ENCODE measurements at places on chromosomes 6 and 20.

DNA sequence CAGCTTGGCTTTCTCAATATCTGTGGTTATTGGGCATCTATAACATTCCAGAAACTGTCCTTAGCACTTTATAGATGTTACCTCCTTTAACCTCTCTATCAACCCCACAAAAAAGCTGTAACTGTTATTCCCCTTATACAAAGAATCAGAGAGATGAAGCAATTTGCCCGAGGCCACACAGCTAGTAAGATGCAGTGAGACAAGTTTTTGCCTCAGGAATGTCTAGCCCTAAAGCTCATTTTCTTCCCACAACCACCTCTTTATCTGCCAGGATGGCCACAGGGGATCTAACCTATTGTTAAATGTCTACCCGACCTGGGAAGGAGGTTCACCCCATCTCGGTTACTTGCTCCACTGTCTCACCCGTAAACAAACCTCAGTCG lies 31.9 kb upstream of the TCP11 start:
- no peak for DNase-seq
- H3K4me1 ChIP-seq: no peaks in the 10 kb centered on the region
- H3K36me3 ChIP-seq: no peaks in the 10 kb centered on the region

DNA sequence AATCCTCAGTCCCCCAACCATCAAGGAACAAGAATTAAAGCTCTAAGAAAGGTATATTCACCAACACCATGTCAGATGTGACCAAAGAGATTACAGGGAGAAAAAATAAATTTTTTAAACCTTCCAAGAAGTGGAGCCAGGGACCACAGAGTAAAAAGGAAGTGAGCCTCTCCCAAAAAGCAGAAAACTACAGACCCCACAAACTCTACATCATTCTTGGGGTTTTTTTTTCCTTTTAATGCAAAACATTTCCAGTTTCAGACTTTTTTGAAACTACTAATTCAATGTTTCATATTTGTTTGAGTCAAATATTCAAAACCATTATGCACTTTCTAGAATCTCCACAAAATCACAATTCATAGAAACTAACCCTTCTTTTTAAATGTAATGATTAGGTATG lies 6.8 kb upstream of the IL17F start:
- H3K27ac ChIP-seq: no peak overlapping the region
- no peak overlapping the region for H3K4me3 ChIP-seq
- DNase-seq: no peak

DNA sequence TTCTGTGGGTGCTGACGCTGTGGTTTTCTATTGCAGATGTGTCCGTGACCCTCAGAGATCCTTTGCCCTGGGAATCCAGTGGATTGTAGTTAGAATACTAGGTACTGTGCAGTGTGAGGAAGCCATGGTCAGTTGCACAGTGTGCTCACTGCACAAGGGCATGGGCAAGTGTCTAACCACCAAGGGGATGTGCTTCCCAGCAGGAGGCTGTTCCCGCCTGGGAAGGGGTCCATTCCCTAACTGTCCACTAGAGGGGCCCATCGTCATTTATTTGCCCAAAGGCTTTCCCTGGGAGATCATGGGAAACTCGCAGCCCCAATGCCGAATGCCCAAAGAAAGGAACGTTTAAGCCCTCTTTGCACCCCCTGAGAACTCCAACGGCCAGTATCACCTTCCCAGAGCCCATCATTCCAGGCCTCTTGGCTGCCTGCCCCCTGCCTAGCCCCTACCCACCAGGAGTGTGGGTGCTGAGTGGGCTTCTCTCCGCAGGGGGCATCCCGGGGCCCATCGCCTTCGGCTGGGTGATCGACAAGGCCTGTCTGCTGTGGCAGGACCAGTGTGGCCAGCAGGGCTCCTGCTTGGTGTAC lies 26.2 kb downstream of the SLCO4A1 start:
- peak; percentile 45 for DNase-seq
- H3K4me1 ChIP-seq: no peaks in the 10 kb centered on the region
- no peaks in the 10 kb centered on the region for H3K27me3 ChIP-seq
- H3K36me3 ChIP-seq: peaks cover 3% of the 10 kb centered on the region
- H3K27ac ChIP-seq: no peak overlapping the region
- no peak overlapping the region for H3K4me3 ChIP-seq

DNA sequence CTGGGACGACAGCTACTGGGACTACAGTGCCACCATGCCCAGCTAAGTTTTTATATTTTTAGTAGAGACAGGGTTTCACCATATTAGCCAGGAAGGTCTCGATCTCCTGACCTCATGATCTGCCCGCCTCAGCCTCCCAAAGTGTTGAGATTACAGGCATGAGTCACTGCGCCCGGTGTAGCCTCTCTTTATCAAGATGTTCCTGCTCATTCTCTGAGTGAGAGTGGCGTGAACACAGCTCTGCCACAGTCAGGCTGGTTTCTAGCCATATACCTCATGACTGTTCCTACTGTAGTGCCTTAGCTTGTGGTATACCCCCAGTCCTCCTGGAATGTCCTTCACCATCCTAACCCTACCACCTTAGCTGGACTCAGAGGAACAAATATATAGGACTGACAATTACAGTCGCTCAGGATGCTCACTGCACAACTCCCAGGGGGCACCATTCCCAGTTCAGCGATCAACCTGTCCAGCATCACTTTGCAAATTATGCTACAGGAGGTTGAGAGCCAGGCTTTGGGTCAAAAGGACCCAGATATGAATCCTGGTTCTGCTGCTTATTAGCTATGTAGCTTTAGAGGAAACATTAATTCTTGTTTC lies 86.3 kb downstream of the CHMP4B start:
- no peaks in the 10 kb centered on the region for H3K36me3 ChIP-seq
- no peak overlapping the region for H3K27ac ChIP-seq
- no peaks in the 10 kb centered on the region for H3K4me1 ChIP-seq
- H3K4me3 ChIP-seq: no peak overlapping the region

DNA sequence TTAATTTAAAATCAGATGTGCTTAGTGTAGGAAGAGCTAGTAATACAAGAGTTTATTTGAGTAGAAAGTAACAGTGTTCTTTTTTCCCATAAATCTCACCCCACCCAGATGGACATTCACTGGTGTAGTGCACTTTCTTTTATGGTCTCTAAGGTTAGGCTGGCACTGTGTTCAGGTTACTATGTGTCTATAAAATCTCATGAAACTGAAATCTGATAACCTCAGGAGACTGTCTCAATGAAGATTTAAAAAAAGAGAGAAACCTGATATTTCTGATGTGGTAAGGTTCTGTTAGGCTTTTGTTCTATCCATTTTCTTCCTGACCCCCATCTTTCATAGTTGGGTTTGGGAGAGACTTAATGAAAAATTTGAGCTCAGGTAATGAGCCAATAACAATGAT lies 101.2 kb upstream of the CLVS2 start:
- H3K4me1 ChIP-seq: no peaks in the 10 kb centered on the region
- H3K27ac ChIP-seq: no peak overlapping the region
- H3K36me3 ChIP-seq: no peaks in the 10 kb centered on the region
- no peak overlapping the region for H3K4me3 ChIP-seq

GRCh38 chr6:127582777-127583462 lies 5.9 kb downstream of the C6orf58 start:
- DNase-seq: no peak
- no peaks in the 10 kb centered on the region for H3K27me3 ChIP-seq
- H3K4me1 ChIP-seq: peaks cover 1% of the 10 kb centered on the region
- H3K4me3 ChIP-seq: no peak overlapping the region
- H3K27ac ChIP-seq: no peak overlapping the region

DNA sequence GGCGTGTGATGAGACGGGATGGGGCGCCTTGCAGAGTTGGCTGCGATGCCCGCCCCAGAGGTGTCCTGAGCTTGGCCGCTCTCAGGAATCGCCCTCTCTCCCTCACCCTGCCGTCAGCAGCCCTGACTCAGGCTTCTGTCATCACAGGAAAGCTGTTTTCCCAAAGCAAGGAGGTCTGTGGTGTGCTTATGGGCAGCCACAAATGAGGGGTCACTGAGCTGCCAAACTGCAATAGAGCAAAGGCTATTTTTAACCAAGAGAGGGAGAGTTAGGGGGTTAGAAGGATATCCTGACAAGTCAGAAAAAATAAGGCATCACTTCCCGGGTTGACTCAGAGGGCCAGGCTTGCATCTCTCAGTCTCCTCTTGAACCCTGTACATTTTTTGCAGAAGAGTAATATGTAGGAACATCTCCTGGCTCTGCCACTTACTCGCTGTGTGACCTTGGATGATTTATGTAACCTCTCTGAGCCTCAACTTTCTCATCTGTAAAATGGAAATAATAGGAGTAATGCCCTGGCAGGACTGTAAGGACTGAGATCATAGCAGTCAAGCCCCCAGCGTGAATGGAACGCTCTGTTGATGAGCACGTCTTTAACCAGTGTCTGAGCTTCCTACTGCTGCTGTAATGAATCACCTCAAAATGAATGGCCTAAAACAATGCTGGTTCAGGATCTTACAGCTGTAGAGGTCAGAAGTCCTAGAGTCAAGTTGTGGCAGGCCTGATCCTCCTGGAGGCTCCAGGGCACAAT lies 181.9 kb downstream of the NFATC2 start:
- H3K27me3 ChIP-seq: no peaks in the 10 kb centered on the region
- no peak overlapping the region for H3K27ac ChIP-seq
- H3K4me3 ChIP-seq: no peak overlapping the region
- H3K36me3 ChIP-seq: no peaks in the 10 kb centered on the region
- H3K4me1 ChIP-seq: no peaks in the 10 kb centered on the region
- DNase-seq: no peak

GRCh38 chr20:24798930-24799705 lies 150.0 kb upstream of the CST7 start:
- no peak overlapping the region for H3K4me3 ChIP-seq
- no peak overlapping the region for H3K27ac ChIP-seq
- H3K36me3 ChIP-seq: no peaks in the 10 kb centered on the region
- no peaks in the 10 kb centered on the region for H3K4me1 ChIP-seq
- H3K27me3 ChIP-seq: no peaks in the 10 kb centered on the region

GRCh38 chr20:62123450-62124118 lies 1.3 kb downstream of the LSM14B start:
- H3K4me3 ChIP-seq: peak overlapping the region; percentile 91
- H3K36me3 ChIP-seq: peaks cover 25% of the 10 kb centered on the region
- no peaks in the 10 kb centered on the region for H3K27me3 ChIP-seq
- no peaks in the 10 kb centered on the region for H3K4me1 ChIP-seq

DNA sequence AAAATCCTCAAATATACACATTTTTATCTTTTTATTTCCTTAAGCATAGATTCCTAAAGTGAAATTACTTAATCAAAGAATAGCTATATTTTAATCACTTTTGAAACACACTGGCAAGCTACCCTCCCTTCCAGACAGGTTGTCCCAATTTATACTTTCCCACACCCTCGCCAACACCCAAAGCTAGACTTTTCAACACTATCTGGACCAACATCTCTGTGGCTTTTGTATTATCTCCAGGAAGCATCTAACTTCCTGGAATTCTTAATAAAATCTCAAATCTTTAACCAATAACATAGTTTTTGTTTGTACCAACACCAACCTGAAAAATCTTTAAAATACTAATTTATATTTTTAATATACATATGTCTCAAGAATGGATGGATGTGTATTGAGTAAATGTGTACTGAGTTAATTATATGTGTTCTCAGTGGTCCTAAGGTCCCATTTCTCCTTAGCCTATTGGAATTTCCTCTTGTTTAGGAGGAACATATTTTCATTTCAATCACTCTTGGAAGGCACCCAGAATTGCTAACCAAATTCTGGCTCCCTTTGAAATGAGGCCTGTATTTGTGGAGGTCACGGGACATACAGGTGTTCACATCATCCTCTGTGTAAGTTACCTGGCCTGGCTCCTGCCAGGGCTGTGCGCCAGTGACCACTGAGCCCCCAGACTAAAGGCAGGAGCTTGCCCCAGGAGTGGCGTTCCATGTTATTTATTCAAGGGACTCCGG lies 17.4 kb upstream of the GFOD1 start:
- H3K36me3 ChIP-seq: no peaks in the 10 kb centered on the region
- no peaks in the 10 kb centered on the region for H3K27me3 ChIP-seq
- no peak for DNase-seq
- H3K4me3 ChIP-seq: no peak overlapping the region

- no peak overlapping the region for H3K4me3 ChIP-seq
- no peaks in the 10 kb centered on the region for H3K36me3 ChIP-seq
- no peak for DNase-seq
- H3K27me3 ChIP-seq: no peaks in the 10 kb centered on the region
Measured at GRCh38 chr6:125944434-125944816, 12.1 kb upstream of the HINT3 start.

- no peaks in the 10 kb centered on the region for H3K4me1 ChIP-seq
- no peak overlapping the region for H3K27ac ChIP-seq
- no peak overlapping the region for H3K4me3 ChIP-seq
- no peak for DNase-seq
- no peaks in the 10 kb centered on the region for H3K27me3 ChIP-seq
- no peaks in the 10 kb centered on the region for H3K36me3 ChIP-seq
Measured at GRCh38 chr20:8394308-8394945, 262.4 kb downstream of the PLCB1 start.

DNA sequence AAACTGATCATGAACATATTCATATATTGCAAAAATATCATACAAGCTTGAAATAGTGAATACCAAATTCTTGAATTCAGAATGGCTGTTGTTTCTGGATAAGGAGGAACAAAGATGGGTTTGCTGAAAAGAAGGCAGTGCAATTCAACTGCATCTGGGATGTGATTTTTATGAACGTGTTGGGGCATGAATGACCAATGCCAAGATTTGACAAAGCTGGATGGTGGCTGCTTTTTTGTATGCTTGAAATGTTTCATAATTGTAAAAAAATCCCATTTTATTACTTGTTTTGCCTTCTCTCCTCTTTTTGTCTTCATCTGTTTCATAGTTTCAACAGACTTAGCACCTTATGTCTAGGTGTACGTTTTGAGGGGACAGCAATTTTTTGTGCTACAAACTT lies 36.8 kb upstream of the BCAS1 start:
- H3K27me3 ChIP-seq: no peaks in the 10 kb centered on the region
- H3K4me1 ChIP-seq: no peaks in the 10 kb centered on the region
- H3K27ac ChIP-seq: no peak overlapping the region

DNA sequence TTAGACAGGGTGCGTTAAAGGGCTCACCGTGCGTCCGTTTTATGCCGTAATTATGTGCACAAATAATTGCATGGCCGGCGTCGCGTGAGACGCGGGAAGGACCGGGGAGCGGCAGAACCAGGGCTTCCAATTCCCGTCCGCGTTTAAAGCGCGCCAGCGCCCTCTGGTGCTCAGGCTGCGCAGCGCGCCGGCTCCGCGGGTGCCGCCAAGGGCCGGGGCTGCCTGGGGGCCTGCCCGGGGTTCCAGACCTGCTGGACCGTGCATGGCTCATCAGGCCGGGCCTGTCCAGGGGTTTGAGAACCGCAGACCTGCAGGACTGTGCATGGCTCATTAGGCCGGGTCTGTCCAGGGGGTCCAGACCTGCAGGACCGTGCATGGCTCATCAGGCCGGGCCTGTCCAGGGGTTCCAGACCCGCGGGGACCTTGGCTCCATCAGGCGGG lies 369.0 kb downstream of the THBS2 start:
- no peak overlapping the region for H3K4me3 ChIP-seq
- DNase-seq: peak; percentile 57
- no peaks in the 10 kb centered on the region for H3K36me3 ChIP-seq
- no peaks in the 10 kb centered on the region for H3K4me1 ChIP-seq

- H3K36me3 ChIP-seq: no peaks in the 10 kb centered on the region
- H3K4me3 ChIP-seq: no peak overlapping the region
- DNase-seq: no peak
- H3K27ac ChIP-seq: no peak overlapping the region
- H3K27me3 ChIP-seq: no peaks in the 10 kb centered on the region
- H3K4me1 ChIP-seq: peaks cover 6% of the 10 kb centered on the region
Measured at GRCh38 chr20:19419396-19419795, 207.0 kb downstream of the SLC24A3 start.
